ENCODE measurements at places on chromosomes 11 and 22.

DNA sequence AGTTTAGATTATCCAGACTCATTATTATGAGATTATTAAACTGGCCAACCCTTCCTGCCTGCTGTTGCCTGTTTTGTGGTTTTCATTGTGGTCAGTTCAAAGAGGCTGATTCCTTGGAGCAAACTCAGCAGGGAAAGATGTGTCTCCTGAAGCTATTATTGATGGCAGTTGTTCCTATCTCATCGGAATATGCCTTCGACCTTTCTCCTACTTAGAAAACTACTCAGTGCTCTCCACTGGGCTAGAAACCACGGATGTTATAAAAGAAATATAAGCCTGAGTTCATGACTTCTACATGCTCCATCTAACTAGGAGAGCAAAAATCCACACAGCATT, 80.2 kb upstream of the NAV2 start:
- no peak for DNase-seq

- DNase-seq, result no peak
These were observed at the start of gene OOSP1 for GRCh38 chr11:59938132-59938531. Gene OOSP1, plus strand, starts transcription at chr11:59938432. Its CDS starts 23 bp downstream, at chr11:59938455.

DNA sequence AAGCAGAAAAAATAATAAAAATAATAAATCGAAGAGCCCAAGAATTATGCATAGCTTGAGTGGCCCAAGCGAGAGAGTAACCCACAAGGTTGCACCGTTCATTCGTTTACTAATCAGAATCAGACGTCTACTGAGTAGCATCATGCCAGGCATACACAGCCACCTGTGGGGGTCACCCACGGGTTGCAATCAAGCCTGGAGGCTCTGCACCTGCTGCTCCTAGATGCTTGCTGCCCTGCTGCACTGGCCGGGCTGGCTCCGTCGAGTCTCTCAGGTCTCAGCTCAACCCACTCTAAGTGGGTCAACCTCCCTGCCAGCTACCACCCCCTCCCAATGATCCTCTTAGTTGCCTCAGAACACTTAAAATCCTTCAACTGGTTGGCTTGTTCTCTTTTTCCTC, 2.0 kb upstream of the TESMIN start:
- DNase-seq, result peak; percentile 46

DNA sequence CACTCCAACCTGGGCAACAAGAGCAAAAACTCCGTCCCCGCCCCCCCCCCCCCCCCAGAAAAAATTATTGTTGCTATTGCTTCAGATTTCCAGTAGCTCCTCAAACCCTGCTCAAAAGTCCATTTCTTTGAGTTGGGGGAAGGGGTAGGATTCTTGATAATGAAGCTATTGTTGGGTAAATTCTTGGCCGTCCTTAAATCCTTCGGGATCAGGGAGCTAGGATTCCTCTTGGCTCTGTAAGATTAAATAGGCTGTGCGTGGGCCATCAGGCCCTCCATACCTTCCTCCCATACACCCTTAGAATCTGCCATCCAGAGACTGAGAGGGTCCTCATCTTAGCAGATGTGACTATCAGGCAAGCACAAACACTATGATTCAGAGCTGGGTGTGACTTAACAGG, 16.4 kb downstream of the YWHAH start:
- no peak for DNase-seq

GRCh38 chr11:119990309-119991021, 147.4 kb downstream of the TRIM29 start:
- DNase-seq, result peak; percentile 42

- no peak for DNase-seq
These were observed 86.0 kb downstream of the CCDC81 start for GRCh38 chr11:86460461-86461385.

DNA sequence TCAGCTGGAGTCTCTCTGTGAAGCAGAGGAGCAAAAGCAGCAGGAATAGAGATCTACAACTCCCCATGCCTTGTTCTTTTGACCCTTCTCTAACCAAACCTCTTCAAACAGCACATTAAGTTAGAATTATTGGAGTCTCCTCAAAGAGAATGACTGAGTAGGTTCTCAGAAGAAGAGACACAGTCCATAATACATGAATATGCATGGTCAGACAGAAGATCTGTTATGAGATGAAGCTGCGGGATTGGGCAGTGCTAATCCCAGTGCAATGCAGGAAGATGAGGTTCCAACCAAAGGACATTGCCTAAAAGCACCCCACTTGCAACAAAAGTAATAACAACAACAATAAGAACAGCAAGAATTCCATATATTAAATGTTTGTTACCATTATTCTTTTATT, 887.9 kb upstream of the TENM4 start:
- DNase-seq, result no peak

- DNase-seq, result no peak
These were observed 305.9 kb downstream of the CADM1 start for GRCh38 chr11:115198321-115198741.

DNA sequence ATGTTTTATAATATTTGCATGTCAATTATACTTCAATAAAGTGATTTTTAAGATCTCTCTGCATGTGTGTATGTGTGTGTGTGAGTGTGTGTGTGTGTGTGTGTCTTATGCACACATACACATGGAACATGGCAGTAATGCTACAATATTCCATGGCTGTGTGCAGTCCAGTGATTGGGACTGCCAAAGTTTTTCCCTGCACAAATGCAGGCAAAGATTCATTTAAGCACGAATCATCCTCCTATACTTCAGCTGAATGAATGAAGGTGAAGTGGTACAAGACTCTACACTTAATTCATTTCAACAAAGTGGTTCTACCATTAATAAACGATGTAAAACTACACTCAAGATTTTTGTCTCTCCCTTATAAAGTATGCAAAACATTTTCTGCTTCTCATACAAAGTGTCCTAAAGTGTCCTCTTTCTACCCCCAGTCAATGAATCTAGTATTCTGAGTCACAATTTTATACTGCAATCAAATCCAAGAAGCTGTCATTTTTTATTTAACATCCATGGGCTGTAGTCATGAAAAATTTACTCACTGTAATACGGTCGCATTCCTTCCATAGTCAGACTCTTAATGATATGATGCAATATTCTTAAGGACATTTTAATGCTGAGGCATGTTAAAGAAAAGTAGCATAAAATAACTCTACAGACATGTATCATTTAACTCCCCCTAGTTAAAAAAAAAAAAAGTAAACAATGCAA, 132.4 kb downstream of the TTC28 start:
- no peak for DNase-seq

GRCh38 chr11:131685906-131686305, 315.5 kb downstream of the NTM start:
- no peak for DNase-seq

DNA sequence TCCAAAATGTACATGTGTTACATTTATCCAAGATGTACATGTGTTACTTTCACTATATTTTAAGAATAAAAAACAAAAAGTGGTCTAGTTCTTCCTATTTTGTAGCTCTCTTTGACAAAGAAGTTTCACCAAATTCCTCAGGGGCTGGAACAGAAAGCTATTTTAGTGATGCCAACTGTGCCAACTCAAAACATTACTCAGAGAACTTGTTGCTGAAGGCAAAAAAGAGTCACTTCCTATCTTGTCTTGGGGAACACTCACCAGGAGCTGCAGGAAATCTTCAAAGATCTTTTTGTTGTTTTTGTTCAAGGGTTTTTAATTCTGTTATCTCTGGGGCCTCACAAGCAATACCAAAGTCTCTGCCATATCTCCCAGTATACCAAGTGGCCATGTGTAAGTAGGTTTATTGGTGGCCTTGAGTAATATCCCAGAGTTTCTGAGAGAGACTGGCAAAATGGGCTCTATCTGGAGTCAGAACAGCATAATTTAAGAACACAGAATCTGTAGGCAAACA, 13.6 kb upstream of the EED start:
- no peak for DNase-seq

GRCh38 chr22:22479999-22480532, 28.5 kb downstream of the ZNF280B start:
- DNase-seq, result no peak

- DNase-seq, result no peak
These were observed 10.1 kb downstream of the NAV2 start for GRCh38 chr11:19722702-19723101.

GRCh38 chr11:117743121-117743815, 53.7 kb downstream of the DSCAML1 start:
- DNase-seq, result peak; percentile 26

DNA sequence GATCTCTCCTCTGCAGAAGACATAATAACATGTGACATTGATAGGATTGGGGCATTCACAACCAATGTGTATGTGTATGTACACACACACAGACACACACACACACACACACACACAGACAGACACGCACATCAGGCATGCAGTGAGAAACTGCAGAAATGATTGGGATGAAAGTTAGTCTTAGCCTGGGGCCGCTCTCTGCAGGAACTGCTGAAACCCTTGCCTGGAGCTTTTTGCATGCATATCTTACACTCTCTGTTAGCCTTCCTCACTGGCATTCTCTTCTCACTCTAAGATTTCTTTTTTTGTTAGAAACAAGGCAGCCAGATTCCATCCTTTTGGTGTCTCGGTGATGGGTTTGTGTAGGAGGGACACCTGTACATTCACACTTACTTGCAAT, 337.9 kb downstream of the NELL1 start:
- DNase-seq, result no peak

DNA sequence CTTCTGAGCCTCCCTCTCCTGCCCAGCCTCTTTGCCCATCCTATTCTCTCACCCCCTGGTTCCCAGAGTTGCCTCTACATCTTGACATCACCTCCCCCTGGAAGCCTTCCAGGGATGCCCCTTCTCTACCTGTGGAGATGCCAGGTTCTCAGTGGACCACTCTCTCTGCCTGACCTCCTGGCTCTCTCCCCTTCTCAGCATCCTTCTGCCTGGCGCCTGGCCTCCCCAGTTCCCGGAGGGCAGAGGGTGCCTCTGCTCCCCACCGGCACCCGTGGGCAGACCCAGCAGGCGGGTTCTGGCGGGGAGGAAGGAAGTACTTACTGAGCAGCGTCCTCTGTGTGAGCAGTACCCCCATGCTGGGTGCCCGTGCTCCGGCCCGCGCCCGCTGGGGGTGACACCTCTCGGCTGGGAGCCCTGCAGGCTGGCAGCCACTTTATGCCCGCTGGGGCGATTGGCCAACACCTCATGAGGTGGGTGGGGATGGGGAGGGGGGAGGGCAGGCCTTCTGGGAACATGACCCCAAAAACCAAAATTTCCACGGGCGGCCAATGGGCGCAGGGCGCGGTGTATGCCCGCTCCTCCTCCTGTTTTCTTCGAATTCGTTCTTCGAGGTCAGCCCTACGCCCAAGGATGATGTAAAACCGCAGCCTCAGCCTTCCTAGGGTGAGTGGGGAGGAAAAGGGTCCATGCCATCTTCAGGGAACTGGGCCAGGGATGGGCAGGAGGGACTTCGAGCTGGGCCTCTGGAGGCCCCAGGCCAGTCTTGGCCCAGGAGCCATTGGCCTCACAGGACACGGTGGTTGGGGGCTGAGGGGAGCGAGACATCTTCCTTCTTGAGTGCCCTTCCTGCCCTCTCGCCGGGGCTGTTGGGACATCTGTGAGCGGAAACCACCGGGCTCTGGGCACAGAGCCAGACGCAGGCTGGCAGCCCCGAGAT, at the start of gene OSM:
TSS of gene OSM (minus strand) at position 407 of the 937 bp plus-strand sequence. CDS start at position 355, 52 bp downstream.
- DNase-seq, result no peak

GRCh38 chr11:12772324-12772723, 98.1 kb downstream of the TEAD1 start:
- no peak for DNase-seq

- no peak for DNase-seq
These were observed 9.0 kb downstream of the SWAP70 start for GRCh38 chr11:9672918-9673317.

DNA sequence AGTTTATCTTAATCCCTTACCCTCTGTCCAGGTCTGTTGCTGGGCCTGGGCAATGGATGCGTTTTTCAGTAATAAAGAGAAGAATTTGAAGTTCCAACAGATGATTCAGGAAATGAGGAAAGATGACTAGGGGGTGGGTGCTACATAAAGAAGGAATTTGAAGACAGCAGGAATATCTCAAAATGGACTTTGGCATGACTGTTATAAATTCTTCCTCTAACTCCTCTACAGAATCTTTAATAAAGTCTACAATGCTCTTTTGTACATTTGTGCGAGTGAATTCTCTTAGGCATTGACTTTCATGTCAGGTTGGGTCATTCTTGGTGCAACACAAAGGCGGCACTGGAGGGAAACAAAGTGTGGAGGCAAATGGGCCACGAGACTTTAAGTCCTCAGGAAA, 35.1 kb upstream of the PRSS23 start:
- DNase-seq, result no peak

DNA sequence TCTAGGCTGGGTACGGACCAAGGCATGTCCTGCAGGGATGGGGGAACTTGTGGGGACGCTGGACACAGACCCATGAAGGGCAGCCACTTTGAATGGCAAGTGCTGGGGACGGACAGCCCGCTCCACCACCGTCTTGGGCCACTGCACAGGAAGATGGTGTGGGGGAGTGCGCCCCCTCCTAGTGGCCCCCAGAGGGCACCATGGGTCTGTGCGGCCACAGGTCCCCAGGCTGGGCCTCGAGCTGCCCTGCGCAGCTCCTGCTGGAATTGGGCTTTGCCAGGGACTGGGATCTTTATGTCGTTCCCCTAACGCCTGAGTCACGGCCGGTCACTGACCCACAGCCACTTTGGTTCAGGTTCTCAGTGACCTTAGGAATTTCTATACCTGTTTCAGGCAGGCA, 44.4 kb downstream of the NAT10 start:
- peak; percentile 19 for DNase-seq

DNA sequence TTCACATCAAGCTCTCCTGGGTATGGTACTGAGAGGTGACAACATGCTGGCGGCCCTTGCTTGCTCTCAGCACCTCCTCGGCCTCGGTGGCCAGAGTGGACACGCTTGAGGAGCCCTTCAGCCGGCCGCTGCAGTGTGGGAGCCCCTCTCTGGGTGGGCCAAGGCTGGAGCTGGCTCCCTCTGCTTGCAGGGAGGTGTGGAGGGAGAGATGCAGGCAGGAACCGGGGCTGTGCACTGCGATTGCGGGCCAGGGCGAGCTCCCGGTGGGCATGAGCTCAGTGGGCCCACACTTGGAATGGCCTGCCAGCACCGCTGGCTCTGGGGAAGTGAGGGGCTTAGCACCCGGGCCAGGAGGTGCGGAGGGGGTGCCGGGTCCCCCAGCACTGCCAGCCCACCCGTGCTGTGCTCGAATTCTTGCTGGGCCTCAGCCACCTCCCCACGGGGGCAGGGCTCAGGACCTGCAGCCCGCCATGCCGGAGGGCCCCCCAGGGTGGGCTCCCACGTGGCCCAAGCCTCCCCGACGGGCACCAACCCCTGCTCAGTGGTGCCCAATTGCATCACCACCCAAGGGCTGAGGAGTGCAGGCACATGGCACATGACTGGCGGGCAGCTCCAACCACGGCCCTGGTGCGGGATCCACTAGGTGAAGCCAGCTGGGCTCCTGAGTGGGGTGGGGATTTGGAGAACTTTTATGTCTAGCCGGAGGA, 106.2 kb downstream of the RAB38 start:
- DNase-seq, result no peak

GRCh38 chr11:63666874-63667273, 4.3 kb downstream of the ATL3 start:
- DNase-seq, result no peak
